Central memory CD8-positive, alpha-beta T cell (primary cell): ENCODE measurements at places on chromosomes 12 and 14.

DNA sequence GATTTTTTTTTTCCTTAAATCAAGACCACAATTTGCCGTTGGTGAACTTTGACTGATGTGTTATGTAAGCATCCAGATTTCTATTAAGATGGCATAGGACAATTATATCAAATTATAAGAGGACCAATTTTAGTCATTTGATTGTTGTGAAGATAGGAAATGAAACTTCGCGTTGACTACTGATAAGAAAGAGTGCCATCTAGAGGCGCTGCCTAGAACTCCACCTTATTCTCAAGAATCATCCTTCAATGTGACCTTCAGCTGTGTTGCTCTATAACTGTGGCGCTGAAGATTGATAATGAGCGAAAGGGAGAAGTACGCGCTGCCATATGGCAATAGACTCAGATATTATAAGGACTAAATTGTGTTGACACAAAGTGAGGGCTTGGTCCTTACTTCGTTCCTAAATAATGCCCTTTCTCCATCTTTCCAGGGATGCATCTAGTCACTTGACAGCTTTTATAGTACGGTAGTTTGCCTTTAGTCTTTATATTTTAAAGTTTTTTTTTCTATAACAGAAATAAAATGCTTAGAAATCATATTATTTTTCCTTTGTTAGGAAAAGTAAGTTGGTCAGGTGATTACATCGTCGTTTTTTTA is 350.8 kb upstream of the STXBP6 start:
- DNase-seq = no peak

- DNase-seq = no peak
These were observed 86.9 kb downstream of the SPTSSA start for GRCh38 chr14:34374998-34375740.

- DNase-seq = no peak
These were observed 258.3 kb upstream of the NAV3 start for GRCh38 chr12:77572371-77572770.

DNA sequence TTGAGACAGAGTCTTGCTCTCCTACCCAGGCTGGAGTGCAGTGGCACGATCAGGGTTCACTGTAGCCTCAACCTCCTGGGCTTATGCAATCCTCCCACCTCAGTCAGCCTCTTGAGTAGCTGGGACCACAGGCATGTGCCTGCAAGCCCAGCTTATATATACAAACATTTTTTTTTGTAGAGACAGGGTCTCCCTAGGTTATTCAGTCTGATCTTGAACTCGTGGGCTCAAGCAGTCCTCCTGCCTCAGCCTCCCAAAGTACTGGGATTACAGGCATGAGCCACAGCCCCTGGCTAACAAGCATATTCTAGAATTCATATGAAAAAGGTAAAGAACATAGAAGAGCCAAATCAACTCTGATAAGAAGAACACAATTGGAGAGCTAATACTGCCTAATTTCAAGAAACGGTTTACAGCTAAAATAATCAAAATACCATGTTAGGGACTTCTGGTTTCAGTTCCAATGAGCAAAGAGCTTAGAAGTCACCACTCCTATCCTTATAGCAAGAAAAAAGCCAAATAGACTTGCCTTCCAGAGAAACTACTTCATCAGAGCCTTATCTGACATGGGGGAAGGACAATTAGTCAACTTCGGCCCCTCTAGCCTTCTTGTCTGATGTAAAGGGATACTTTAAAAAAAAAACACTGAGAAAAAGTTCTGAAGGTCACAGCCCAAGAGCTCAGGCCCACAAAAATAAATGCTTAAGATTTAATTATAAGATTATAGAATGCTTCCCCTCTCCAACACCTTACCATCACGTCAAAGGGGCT is 37.6 kb downstream of the TMEM116 start:
- no peak for DNase-seq

- DNase-seq = no peak
These were observed 297.6 kb upstream of the SEL1L start for GRCh38 chr14:81831128-81831820.

DNA sequence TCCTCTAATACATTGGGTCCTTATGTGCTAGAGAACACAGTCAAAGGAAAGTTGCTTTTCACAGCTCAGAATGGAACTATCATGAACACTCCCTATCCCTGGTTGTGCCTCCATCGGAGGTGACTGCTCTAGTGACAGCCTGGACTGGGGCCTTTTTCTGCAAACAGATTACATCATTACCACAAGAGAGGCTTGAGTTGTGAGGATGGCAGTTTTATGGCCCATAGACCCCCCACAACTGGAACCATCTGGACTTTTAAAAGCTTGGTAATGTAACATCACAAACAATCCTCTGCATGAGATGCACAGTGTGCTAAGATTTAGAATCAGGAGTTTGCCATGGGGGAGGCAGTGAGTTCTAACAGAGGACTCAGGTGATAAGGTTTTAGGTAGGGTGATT is 46.6 kb upstream of the WSCD2 start:
- no peak for DNase-seq

DNA sequence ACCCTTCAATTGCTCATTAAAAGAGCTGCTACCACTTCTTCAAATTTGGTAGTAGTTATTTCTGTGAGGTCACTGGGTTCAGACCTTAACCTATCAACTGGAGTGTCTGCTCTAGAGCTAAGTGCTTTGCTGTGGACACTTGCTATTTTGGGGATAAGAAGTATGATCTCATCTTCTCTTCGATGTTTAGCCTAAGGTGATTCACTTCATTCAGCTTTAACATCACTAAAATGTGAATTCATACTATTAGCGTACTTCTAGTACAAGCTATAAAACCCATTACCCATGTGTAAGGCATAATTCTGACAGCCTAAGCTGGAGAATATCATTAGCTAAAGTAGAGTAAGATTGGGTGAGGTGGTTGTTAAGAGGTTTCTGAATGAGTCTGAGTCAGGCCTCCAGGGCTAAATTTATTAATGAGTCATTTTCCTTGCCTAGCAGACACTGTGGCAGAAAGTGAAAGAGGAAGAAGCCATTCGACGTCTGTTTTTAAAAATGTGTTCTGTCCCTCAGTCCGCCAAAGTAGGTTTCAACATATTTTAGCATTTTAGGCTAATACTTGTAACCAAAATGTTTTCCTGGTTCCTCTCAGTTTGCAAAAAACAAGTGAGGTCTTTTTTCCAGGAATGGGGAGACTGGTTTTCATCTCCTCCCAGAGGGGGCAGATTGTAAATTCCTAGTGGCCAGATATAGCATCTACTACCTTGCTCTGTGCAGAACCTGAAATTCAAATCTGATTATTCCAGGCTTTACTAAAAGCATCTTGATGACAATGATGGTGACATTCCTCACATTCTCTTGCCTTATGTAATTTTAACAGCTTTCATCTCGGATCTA is 103.6 kb downstream of the SSPN start:
- DNase-seq = no peak

DNA sequence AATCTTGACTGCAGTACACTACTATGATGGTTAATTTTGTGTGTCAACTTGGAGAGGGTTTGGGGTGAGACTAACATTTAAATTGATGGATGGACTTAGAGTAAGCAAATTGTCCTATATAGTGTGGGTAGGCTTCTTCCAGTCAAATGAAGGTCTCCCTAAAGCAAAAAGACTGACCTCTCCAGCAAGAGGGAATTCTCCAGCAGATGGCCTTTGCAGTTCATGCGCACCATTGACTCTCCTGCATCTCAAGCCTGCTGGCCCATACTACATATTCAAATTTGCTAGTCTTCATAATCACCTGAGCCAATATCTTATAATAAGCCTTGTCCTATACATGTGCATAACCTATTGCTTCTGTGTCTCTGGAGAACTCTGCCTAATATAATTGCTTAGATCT is 260.2 kb downstream of the RERGL start:
- DNase-seq = no peak

DNA sequence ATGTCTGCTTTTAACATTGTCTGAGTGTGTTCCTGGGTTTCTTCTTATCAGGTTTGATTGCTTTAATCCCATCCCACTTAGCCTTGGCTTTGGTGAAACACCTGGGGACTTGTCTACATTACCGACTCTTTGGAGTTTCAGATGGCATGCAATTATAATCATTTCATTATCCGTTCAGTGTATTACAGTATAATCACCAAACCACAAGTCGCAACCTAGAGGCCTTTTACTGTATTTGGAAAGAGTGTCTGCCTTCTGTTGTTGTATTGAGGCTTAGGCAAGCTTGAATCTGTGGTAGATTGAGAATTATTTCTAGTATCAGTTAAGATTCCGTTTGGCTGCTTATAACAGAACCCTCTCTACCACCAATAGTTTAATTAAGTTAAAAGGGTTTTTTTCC is 103.9 kb downstream of the TGFB3 start:
- no peak for DNase-seq

DNA sequence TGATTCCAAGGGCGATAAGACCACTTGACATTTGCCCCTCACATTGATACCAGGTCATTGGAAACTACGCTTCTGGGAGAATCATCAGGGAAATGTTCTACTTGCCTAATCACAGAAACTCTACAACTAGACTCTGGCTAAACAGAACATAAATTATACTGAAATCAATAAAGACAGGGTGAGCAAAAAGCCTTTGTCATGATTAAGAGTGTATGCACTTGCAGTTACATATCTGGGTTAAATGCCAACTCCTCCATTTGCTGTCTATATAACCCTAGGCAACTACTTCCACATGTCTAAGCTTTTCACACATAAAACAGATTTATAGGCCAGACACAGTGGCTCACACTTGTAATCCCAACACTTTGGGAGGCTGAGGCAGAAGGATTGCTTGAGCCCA is 125.7 kb downstream of the PHLDA1 start:
- DNase-seq = no peak

GRCh38 chr14:24246765-24247212 is 4.4 kb upstream of the TINF2 start:
- peak; percentile 19 for DNase-seq

DNA sequence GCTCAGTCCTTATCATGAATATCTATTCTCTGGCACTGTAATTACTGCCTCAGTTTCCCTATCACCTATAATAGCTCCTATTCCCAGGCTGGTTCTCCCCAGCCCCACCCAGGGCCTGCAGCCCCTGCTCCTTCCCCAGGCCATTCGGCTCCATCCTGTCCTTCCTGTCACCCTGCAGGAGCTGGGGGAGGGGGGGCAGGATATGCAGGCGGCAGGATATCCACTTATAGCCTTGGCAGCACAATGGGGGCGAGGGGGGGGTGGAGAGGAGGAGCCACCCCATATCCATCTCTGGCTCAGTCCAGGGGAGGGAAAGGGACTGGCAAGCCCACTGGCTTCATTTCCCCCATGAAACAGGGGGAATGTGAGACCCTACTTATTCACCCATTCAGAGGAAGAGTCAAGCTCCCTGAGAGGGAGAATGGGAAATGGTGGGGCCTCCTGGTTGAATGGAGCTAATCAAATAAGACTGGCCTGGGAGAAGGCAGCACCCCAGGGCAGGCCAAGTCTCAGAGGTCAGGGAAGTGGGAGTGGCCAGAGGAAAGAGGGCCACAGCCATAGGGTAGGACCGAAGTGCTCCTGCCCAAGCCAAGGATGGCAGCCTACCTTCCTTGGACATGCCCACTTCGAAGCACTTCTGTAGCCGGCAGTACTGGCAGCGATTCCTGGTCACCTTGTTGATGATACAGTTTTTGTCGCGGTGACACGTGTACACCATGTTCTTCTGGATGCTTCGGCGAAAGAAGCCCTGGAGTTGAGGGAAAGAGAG is 7.8 kb upstream of the ITGB7 start:
- DNase-seq = no peak

GRCh38 chr14:92704821-92705220 is 43.6 kb downstream of the LGMN start:
- DNase-seq = no peak

- no peak for DNase-seq
These were observed 65.0 kb upstream of the FGD4 start for GRCh38 chr12:32334371-32334777.
